ENCODE measurements at places on chromosomes 7 and 10. TPM values are rescaled to one million over a fixed set of nuclear protein-coding genes. Genes with fewer than 3 reads are reported as not detected.

The ACBD7 gene
- 0.22 TPM for polyA plus RNA-seq

The CNPY1 gene
- polyA plus RNA-seq, result not detected

The DNAJC9 gene
- polyA plus RNA-seq, result 72.9 TPM

The ZNF735 gene
- not detected for polyA plus RNA-seq

The SUN3 gene
- 0.29 TPM for polyA plus RNA-seq

The PLPP4 gene
- polyA plus RNA-seq, result not detected

The PPP1R9A gene
- not detected for polyA plus RNA-seq

The LRRN3 gene
- polyA plus RNA-seq, result not detected

The TUBB8 gene
- not detected for polyA plus RNA-seq

The HDAC9 gene
- polyA plus RNA-seq, result 0.73 TPM

The GOT1 gene
- 67.4 TPM for polyA plus RNA-seq

The LIMK1 gene
- 18.6 TPM for polyA plus RNA-seq

DNA sequence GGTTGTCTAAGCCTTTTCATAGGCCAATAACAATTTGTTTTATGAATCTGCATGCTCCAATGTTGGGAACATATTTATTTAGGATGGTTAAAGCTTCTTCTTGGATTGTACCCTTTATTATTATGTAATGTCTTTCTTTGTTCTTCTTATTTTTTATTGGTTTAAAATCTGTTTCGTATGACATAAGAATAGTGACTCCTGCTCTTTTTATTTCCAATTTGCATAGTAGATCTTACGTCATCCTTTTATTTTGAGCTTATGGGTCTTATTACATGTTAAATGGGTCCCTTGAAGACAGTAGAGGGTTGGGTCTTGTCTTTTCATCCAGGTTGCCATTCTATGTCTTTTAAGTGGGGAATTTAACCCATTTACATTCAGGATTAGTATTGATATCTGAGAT, 561.9 kb upstream of the GHITM start:
- no peak overlapping the region for H3K4me3 ChIP-seq
- no peak overlapping the region for H3K27ac ChIP-seq
- no peak for DNase-seq
- no peaks in the 10 kb centered on the region for H3K36me3 ChIP-seq
- no peaks in the 10 kb centered on the region for H3K27me3 ChIP-seq

- no peaks in the 10 kb centered on the region for H3K4me1 ChIP-seq
- H3K4me3 ChIP-seq, result no peak overlapping the region
- H3K27ac ChIP-seq, result no peak overlapping the region
- no peaks in the 10 kb centered on the region for H3K36me3 ChIP-seq
Observed at GRCh38 chr7:124387056-124387455, 354.2 kb upstream of the TMEM229A start.

GRCh38 chr10:126090911-126091728, 194.8 kb downstream of the FANK1 start:
- H3K4me1 ChIP-seq, result no peaks in the 10 kb centered on the region
- no peak overlapping the region for H3K4me3 ChIP-seq
- H3K27me3 ChIP-seq, result no peaks in the 10 kb centered on the region
- H3K27ac ChIP-seq, result no peak overlapping the region
- DNase-seq, result no peak
- H3K36me3 ChIP-seq, result no peaks in the 10 kb centered on the region

DNA sequence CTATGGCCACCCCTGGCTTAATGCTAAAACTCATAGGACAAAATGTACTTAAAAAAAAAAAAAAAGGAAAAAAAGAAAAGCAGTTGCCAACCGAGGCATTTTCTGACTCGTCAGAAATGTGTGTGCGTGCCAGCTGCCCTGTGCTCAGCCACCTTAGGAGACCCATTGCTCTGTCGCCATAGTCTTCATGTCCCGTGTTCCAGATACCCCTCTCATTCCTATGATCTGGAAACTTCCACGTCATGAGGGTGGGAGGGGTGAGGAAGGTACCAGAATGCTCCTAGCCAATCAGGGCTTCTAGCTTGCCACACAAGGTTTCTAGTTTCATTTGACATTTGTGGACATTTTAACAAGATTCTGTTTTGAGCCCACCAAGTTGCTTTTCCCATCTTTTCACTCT, 212.9 kb downstream of the TCF7L2 start:
- H3K27ac ChIP-seq, result no peak overlapping the region
- no peaks in the 10 kb centered on the region for H3K27me3 ChIP-seq
- H3K4me1 ChIP-seq, result no peaks in the 10 kb centered on the region

DNA sequence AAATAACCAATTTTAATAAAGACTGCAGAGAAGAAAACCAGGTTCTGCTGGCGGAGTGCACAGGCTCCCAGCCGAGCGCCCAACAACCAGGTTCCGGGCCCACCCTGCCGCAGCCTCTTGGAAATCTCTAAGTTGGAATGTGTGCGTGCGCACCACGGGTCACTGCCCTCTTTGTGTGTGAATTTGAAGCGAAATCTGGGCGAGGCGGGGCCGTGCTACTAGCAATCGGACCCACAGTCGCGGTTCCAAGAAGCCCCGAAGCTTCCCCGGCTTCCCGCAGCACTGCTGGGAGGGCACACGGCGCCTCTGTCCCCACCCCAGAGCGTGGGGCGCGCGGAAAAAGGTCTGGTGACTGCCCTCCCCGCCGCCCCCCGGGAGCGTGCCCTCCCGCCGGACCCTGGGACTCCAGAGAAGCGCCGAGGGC, 666 bp upstream of the MAP3K8 start:
- peak overlapping the region; percentile 91 for H3K27ac ChIP-seq
- peaks cover 11% of the 10 kb centered on the region for H3K36me3 ChIP-seq
- peaks cover 30% of the 10 kb centered on the region for H3K4me1 ChIP-seq
- peak overlapping the region; percentile 100 for H3K4me3 ChIP-seq
- no peaks in the 10 kb centered on the region for H3K27me3 ChIP-seq

DNA sequence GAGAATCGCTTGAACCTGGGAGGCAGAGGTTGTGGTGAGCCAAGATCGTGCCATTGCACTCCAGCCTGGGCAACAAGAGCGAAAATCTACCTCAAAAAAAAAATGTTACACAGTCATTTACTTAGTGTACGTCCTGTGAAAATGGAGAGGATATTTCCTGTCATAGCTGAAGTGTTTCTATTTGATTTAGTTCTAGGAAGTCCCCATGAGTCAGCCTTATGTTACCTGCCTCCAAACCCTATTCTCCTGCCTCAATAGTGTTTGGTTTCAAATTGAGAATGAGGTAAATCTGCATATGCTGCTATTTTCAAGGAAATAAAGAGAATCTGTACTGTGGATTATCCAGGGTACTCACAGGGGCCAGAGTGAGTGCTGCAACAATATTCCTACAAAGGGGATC, 1284.5 kb upstream of the AUTS2 start:
- H3K27me3 ChIP-seq, result no peaks in the 10 kb centered on the region
- no peaks in the 10 kb centered on the region for H3K4me1 ChIP-seq
- DNase-seq, result no peak
- no peak overlapping the region for H3K4me3 ChIP-seq
- no peaks in the 10 kb centered on the region for H3K36me3 ChIP-seq
- no peak overlapping the region for H3K27ac ChIP-seq

- no peak overlapping the region for H3K4me3 ChIP-seq
- DNase-seq, result no peak
- no peaks in the 10 kb centered on the region for H3K36me3 ChIP-seq
- no peaks in the 10 kb centered on the region for H3K27me3 ChIP-seq
- no peak overlapping the region for H3K27ac ChIP-seq
- H3K4me1 ChIP-seq, result no peaks in the 10 kb centered on the region
Observed at GRCh38 chr10:24847112-24848070, 105.0 kb downstream of the PRTFDC1 start.

DNA sequence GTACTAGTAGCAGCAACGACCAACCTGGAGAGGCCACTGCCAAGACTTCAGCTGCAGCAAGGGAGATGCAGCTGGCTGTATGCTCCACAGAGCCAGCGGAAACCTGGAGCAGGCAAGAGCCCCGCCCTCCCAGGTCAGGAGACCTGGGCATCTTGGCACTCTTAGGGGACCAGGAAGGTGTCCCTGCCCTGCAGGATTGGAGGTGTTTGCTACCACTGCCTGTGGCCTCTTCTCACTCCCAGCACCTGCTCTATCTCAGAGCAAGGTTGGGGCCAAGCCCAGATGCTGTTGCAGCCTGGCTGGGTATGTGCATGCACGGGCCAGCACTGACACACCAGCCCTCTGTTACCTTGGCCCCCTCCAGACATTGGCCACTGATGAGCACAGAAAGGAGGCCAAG, 1512.8 kb downstream of the REEP3 start:
- H3K4me1 ChIP-seq, result no peaks in the 10 kb centered on the region
- DNase-seq, result no peak
- H3K27ac ChIP-seq, result no peak overlapping the region
- H3K27me3 ChIP-seq, result no peaks in the 10 kb centered on the region
- H3K36me3 ChIP-seq, result no peaks in the 10 kb centered on the region

- H3K4me1 ChIP-seq, result no peaks in the 10 kb centered on the region
- no peaks in the 10 kb centered on the region for H3K27me3 ChIP-seq
- H3K36me3 ChIP-seq, result no peaks in the 10 kb centered on the region
- H3K4me3 ChIP-seq, result no peak overlapping the region
Observed at GRCh38 chr7:134473861-134474291, 15.0 kb upstream of the AKR1B1 start.

DNA sequence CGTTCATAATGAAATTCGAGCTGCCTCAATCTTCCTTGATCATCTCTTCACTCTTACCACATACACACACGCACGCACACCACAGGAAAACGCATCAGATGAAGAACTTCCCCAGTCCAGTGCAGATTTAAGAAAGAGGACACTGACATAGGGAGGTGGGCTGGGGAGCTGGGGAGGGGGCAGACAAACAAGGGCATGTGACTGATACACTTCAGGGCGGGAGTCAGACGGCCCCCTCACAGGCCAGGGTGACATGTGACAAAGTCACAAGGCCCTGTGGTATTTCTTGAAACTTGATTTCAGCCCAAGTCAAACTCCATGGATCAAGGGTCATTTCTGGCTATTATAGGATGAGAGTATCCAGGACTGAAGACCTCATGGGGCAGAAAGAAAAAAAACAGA, 82.6 kb downstream of the KCNMA1 start:
- no peaks in the 10 kb centered on the region for H3K36me3 ChIP-seq
- H3K4me1 ChIP-seq, result no peaks in the 10 kb centered on the region
- H3K4me3 ChIP-seq, result no peak overlapping the region
- H3K27ac ChIP-seq, result no peak overlapping the region

DNA sequence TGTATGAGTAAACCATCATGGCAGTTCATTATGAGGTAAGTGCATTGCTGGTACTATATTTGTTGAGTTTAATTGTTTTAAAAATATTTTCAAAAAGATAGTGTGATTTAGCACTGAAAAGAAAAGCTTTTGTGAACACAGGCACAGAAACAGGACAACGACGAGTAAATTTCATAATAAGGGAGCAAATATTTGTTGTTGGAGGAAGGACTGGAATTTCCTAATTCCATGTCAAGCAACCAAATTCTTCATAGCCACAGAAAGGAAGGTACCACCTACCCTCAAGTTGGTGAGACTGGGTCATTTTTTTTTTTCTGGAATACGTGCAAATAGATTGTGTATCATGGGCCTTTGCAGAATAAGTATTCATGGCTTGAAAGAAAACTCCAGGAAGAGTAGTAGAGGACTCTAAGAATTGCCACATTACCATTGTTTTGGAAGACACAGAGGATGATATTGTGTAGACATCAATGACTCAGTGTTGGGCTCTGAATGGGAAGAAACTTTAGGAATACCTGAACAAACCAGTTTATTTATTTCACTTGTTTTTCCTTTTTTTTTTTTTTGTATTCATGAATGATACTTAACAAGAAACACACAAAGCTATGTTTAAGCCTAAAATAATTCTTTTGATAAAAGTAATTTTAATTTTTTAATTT, 7.8 kb downstream of the UBE2D4 start:
- no peaks in the 10 kb centered on the region for H3K4me1 ChIP-seq
- H3K27me3 ChIP-seq, result no peaks in the 10 kb centered on the region
- DNase-seq, result no peak
- H3K27ac ChIP-seq, result no peak overlapping the region
- no peak overlapping the region for H3K4me3 ChIP-seq

DNA sequence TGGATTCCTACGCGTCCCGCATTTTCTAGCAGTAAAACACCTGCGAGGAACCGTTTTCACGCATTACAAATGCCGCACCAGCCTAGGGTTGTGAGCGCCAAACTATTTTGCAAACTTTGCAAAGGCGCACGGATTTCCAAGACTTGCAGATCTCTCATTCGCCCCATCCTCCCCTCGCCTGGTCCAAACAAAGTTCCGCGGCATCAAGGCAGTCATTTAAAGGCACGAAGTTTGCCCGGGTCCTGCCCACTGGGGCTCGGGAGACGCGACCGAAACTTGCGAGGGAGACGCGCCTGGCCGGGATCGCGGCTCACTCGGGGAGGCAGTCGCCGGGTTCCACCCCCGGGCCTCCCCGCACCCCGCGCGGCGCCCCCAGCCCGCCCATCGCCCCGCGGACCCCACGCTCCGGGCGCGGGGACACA, 613 bp downstream of the USP6NL start:
- H3K4me3 ChIP-seq, result peak overlapping the region; percentile 98
- peak overlapping the region; percentile 91 for H3K27ac ChIP-seq
- no peaks in the 10 kb centered on the region for H3K36me3 ChIP-seq

DNA sequence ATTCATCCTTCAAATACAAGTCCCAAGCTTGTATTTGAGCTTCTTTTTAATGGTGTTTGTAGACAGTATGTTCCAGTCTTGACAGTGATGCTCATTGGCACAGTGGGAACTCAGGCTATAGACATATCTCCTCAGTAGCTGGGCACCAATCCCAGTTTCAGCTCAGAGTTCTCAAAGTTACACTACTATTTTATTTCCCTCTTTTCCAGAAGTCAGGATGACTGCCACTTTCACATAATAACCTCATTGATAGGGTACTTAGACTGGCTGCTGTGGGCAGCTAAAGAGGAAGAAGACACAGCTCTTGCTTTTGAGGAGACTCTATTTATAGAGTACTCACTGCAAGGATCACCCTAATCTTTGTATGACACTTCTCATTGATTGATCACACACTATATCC, 2.4 kb downstream of the GBF1 start:
- no peaks in the 10 kb centered on the region for H3K27me3 ChIP-seq
- H3K36me3 ChIP-seq, result 0 out of 2 replicates have a peak, but pooled peaks cover 5% of the 10 kb centered on the region
- no peak overlapping the region for H3K27ac ChIP-seq
- DNase-seq, result no peak

- no peak overlapping the region for H3K27ac ChIP-seq
- H3K4me1 ChIP-seq, result no peaks in the 10 kb centered on the region
- H3K27me3 ChIP-seq, result no peaks in the 10 kb centered on the region
- H3K4me3 ChIP-seq, result no peak overlapping the region
- no peaks in the 10 kb centered on the region for H3K36me3 ChIP-seq
- no peak for DNase-seq
Observed at GRCh38 chr10:60282771-60283353, 106.8 kb downstream of the ANK3 start.

- H3K4me1 ChIP-seq, result no peaks in the 10 kb centered on the region
- H3K27me3 ChIP-seq, result no peaks in the 10 kb centered on the region
- no peaks in the 10 kb centered on the region for H3K36me3 ChIP-seq
- H3K4me3 ChIP-seq, result no peak overlapping the region
- no peak overlapping the region for H3K27ac ChIP-seq
Observed at GRCh38 chr10:83367036-83367435, 772.3 kb upstream of the GHITM start.

DNA sequence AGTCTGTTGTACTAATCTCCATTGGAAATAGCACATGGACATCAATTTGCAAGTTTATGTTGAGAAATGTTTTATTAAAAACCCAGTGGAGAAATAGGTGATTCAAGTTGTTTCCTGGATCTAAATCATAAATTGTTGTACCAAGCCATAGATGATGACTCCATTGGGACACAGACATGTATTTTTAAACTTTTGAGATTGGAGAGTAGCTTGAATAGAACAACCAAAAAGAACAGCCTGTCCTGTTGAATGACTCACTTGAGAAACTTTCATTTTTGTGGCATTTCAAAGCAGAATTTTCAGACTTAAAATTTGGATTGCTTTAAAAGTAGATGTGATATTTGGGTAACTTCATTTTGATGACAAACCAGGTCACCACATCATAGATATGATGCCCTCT, 197.5 kb downstream of the GPAM start:
- no peaks in the 10 kb centered on the region for H3K27me3 ChIP-seq
- H3K36me3 ChIP-seq, result no peaks in the 10 kb centered on the region
- no peak overlapping the region for H3K27ac ChIP-seq
